ENCODE measurements at places on chromosomes 5 and 9.

- DNase-seq, result no peak
Measured at GRCh38 chr5:113379936-113380806, 54.6 kb downstream of the TSSK1B start.

DNA sequence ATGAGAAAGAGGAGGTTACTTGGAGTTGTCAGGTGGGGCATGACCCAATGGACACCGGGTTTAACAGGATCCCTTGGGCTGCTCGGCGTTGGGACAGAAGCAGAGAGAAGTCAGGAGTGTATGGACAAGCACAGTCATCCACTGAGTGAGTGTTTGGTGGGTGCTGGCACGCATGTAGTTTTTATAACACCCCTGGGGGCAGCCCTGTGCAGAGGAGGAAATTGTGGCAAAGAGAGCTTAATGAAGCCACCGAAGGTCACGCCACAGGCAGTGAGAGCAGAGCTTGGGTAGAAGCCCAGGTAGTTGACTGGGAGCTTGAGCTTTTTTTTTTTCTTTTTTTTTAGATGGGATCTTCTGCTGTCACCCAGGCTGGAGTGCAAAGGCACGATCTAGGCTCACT is 43.2 kb upstream of the IER5L start:
- no peak for DNase-seq

DNA sequence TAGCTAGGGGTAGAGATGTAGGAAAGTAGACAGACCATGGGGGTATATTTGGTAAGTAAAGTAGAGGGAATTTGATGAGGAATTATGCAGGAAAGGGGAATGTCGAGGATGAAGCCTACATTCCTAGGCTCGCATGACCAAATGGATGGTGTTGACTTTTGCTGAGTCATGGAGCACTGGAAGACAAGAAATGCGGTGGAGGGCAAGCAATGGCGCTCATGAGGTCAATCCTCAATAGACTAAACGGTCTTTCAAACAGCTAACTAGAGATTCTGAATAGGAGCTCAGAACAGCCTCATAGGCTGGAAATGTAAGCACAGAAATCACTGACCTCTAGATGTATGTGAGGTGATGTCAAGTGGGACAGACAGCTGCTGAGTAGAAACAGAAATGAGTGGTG is 50.7 kb upstream of the FST start:
- no peak for DNase-seq

- DNase-seq, result no peak
Measured at GRCh38 chr5:115423541-115423940, 121.0 kb downstream of the FEM1C start.

GRCh38 chr9:8514760-8515159 is 715.2 kb upstream of the DMAC1 start:
- no peak for DNase-seq
